ENCODE measurements at places on chromosomes 5 and 9.
A peak's percentile ranks its signal among the peaks of the same experiment; 100 is the strongest.

- no peak for DNase-seq
These were observed 416.1 kb upstream of the IZUMO3 start for GRCh38 chr9:24961762-24962161.

GRCh38 chr5:61802456-61802855, 470.4 kb downstream of the ZSWIM6 start:
- DNase-seq = no peak

DNA sequence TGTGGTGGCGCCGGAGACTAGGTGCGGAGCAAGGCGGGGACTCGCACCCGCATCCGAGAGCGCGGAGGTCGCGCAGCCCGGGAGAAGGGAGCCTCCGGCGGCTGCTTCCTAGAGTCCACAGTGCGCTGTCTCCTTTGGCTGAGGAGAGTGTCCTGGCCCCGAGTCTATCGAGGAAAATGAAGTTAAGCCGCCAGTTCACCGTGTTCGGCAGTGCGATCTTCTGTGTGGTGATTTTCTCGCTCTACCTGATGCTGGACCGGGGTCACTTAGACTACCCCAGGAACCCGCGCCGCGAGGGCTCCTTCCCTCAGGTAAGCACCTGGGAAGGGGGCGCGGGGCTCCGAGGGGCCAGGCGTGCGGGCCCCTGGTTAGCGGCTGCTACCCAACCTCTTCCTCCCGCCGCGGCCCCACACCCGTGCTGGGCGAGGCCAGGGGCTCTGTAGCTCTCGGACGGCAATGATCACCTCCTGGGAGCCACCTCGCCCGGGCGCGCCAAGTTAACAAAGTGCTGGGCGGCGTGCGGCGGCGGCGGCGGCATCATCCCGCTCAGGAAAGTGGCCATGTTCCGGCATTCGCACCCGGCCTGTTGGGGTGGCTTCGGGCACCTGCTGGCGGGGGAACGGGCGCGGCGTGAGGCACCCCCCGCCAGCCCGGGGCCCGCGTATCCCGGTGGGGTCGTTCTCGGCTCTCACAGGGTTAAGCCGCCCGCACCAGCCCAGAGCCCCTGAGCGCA, 681 bp downstream of the MAN2A1 start:
- peak; percentile 32 for DNase-seq

DNA sequence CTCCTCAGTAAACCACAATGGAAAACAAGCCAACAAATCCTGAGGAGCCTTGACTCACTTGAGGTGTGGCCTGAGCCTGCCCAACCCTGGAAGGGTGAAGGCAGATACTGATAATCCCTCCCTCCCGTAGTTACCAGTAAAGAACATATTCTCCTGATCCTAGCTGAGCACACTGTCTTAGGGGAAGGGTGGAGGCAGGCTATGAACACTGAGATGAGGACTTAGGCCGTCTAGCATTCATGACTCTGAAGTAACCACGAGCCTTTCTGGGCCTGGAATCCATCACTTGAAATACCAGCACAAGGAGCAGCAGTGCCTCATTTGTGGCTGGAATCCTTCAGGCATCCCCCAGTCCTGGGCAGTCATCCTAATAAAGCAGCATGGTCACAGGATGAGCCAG, 124.5 kb upstream of the PRLR start:
- no peak for DNase-seq

DNA sequence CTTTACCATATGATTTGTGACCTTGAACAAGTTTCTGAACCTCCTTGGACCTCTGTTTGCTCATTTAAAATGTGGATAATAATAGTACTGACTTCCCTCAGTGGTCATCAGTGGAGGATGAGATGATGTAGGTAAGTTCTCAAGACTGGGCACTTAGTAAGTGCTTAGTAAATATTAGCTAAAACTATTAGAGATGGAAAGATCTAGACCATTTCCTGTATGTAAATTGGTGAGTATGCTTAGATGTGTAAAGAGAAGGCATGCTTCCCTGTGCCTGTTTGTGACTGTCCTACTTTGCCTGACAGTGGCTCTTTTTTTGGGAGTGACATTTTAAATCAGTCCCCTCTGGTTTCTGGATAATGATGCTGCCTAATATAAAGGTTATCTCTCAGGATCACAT, 288.1 kb downstream of the GABRB2 start:
- DNase-seq = no peak

DNA sequence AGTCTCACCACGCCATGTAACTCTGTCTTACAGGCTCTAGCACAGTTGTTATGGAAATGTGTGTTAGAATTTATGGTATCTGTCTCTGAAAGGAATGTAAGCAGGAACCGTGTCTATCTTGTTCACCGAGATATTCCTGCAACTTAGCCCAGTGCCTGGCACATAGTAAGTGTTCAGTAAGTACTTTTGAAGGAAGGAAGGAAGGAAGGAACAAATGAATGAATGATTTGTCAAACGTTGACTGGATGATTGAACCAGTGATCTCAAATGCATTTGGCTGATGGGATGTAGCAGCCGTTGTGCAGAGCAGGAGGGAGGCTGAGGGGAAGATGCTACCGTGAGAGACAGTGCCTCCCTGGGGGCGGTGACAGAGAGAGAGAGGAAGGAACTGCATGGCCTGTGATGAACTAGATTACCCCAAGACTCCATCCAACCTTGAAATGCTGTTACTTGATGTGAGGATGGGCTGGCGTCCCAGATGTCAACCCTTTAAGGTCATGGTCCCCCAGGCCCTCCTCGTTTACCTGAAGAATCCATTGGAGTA, 47.5 kb upstream of the PPARGC1B start:
- DNase-seq = no peak

- no peak for DNase-seq
These were observed 106.4 kb upstream of the CCNG1 start for GRCh38 chr5:163330723-163331668.

GRCh38 chr9:93959739-93960154, 4.6 kb upstream of the BARX1 start:
- DNase-seq = no peak

- no peak for DNase-seq
These were observed 43.8 kb downstream of the ANKRD33B start for GRCh38 chr5:10607666-10608073.

All from HEK293T (cell line).